T-helper 9 cell (primary cell): ENCODE measurements at places on chromosomes 13 and 19.

DNA sequence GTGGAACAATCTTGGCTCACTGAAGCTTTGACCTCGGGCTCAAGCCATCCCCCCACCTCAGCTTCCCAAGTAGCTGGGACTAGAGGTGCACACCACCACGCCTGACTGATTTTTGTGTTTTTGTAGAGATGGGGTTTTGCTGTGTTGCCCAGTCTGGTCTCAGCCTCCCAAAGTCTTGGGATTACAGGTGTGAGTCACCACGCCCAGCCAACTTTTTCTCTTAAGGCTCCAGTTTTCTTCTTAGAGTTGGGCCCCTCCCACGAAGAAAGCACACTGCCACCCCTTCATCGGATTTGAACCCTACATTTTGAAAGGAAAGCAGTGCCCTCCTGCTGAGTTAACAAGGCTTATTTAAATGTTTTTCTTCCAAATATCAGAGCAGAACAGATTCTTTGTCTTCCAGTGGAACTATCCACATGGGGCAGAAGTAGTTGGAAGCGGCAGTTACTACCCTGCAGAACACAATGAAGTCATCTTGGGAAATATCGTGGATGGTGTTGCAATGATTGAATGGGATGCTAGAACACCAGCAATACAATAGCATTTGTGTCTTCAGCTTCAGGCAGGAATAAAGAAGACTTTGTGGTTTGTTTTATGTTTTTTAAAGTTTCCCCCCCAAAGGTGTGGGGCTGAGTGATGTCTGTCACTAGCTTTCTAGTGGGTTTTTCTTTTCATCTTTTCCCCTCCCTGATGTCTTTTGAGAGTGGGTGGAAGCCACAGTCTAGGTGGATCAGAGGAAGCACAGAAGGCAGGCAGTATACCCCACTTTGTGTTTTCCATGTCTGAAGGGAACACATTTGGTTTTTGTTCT is 8.9 kb downstream of the ACTN4 start:
- no peak for DNase-seq

GRCh38 chr13:42283574-42283973 is 11.6 kb downstream of the AKAP11 start:
- no peak for DNase-seq

GRCh38 chr19:54392105-54392504 is 23.2 kb upstream of the TTYH1 start:
- no peak for DNase-seq

GRCh38 chr13:103354171-103354570 is 288.0 kb upstream of the SLC10A2 start:
- DNase-seq = no peak

DNA sequence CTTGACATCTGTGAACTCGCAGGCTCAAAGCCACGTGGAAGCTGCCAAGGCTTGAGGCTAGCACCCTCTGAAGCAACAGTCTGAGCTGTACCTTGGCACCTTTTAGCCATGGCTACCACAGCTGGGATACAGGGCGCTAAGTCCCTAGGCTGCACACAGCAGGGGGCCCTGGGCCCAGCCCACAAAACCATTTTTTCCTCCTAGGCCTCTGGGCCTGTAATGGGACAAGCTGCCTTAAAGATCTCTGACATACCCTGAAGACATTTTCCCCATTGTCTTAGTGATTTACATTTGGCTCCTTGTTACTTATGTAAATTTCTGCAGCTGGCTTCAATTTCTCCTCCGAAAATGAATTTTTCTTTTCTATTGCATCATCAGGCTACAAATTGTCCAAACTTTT is 455.9 kb downstream of the TDRD3 start:
- no peak for DNase-seq

GRCh38 chr19:10289836-10290356 is at the start of gene ICAM5:
ICAM5 (plus strand) TSS chr19:10289952; CDS start chr19:10290044, 92 bp downstream.
- DNase-seq = no peak

- DNase-seq = no peak
These were observed 636 bp upstream of the ZNF579 start for GRCh38 chr19:55581145-55581822.

DNA sequence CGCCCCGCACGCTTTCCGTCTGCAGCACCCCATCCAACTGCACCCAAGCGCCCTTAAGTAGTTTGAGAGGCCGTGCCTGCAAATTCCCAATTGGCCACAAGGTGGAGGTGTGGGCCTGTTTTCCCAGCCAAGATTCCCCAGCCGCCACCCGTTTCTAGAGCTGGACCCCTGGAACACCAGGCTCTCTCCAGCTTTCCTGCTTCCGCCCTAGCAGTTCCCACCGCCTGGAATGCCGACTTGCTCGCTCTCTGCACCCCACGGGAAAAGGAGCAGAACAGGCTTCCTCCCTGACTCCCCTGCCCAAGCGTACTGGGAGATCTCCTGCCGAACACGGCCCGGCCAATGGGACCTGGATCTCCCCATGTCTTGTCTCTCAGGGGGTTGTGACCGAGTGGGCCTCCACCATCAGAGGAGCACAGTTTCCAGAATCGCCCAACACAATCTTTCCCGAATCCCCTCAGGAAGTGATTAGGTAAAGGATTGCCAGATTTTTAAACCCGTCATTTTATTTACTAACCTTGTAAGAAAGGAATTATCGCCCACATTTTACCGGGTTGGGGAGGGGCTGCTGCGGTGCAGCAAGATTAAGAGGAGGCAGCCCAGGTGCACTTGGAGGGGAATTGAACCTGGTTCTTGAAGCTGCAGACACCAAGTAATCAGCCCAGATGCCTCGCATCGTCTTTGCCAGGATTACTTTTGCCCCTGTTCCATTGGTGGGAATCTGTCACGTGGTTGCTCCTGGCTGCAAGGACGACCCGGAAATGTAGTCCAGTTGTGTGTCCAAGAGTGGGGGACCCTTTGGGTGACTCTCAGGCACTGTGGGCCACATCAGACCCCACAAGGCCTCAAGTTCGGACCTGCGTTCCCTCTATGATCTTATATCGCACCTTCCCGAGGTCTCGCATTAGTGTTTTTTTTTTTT is 3.5 kb upstream of the NAPSA start:
- peak; percentile 68 for DNase-seq

GRCh38 chr13:76773448-76774094 is 112.6 kb downstream of the KCTD12 start:
- DNase-seq = no peak

GRCh38 chr19:50500060-50500752 is 10.8 kb downstream of the JOSD2 start:
- DNase-seq = no peak
